Mucosa of gallbladder (tissue), 1 donor: ENCODE measurements at places on chromosomes 12 and 14. TPM values are rescaled to one million over a fixed set of nuclear protein-coding genes. Genes with fewer than 3 reads are reported as not detected.

The SMCO2 gene
- not detected for total RNA-seq

- DNase-seq: no peak
Observed at GRCh38 chr12:2364631-2365051, 311.9 kb downstream of the CACNA1C start.

- no peak for DNase-seq
Observed at GRCh38 chr12:102602521-102602920, 122.2 kb upstream of the IGF1 start.

GRCh38 chr12:31803306-31804184 is 74.7 kb upstream of the AMN1 start:
- DNase-seq: no peak

DNA sequence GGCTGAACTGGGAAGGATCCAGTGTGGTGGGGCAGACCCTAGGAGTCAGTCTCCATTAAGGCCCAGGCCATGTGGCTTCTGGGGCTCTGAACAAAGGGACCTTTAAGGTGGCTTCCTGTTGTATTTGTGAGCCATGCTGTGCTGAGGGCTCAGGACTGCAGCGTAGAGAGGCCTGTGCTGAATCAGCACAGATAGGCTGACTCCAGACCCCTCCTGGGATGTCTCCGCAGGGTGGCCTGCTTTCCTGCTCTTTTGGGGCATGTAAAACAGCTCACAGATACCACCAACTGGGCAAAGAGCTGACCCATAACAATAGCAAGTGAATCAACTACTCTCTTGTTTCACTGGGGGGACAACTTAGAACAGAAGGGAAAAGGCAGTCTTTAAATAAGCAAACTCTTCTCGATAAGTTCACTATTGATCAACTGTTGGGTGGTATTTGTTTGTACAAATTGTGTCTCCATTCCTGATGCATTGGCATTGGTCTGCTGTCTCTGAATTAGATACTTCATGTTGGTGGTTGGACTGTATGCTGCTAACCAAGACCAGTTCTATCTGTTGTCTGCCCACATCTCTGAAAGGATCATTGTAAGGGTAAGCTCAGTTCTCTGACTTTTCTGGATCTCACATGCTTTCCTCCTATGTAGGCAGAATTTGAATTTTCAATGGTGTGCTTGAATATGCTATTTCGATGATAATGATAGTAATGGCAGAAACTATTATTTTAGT is 71.8 kb downstream of the MYRFL start:
- DNase-seq: no peak

GRCh38 chr12:123905319-123905925 is 67.2 kb downstream of the CCDC92 start:
- peak; percentile 55 for DNase-seq

The ADAMTS20 gene
- total RNA-seq: not detected

- DNase-seq: no peak
Observed at GRCh38 chr12:48690990-48691389, 9.0 kb upstream of the KANSL2 start.
